ENCODE measurements at places on chromosomes 2 and 18. TPM values are rescaled to one million over a fixed set of nuclear protein-coding genes. Genes with fewer than 3 reads are reported as not detected.

- no peak for DNase-seq
Measured at GRCh38 chr2:225534697-225535096, 135.2 kb downstream of the NYAP2 start.

DNA sequence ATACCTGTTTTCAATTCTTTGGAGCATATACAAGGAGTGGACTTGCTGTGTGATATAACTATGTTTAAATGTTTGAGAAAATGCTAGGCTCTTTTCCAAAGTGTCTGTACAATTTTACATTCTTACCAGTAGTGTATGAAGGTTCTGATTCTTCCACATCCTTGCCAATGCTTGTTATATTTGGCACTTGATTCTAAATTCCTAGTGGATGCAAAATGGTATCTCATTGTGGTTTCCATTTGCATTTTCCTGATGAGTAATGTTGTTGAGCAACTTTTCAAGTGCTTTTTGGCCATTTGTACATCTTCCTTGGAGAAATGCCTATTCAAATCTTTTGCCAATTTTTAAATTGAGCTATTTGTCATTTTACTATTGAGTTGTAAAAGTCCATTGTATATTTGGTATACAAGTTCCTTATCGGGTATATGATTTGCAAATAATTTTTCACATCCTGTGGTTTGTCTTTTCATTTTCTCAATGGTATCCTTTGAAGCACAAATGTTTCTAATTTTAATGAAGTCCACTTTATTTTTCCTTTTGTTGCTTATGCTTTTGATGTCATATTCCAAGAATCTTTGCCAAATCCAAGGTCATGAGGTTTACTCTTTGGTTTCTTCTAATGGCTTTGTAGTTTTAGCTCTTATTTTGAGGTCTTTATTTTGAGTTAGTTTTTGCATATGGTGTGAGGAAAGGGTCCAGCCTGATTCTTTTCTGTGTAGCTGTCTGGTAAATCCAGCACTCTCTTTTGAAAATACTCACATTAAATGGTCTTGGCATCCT is 33.2 kb upstream of the CWC22 start:
- no peak for DNase-seq

DNA sequence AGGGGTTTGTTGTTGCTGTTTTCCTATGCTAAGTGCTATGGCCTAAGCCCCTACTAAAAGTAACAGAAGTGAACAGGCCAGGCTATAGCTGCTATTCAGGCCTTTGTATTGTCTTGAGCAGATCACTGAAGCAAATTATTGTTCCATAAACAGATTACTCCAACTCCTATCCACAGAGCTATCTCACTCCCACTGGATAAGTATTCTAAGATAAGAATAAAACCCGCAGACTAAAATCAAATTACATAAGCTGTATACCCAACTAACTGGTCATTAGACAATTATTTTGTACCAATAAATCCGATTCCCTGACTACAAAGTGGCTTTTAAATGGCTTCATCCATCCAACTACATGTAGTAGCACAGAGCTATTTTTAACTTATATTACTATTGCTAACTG is 74.3 kb downstream of the THADA start:
- DNase-seq, result no peak

PID1 gene
- total RNA-seq, result 33.0 TPM

SCYGR7 gene
- not detected for total RNA-seq
